LNCaP clone FGC (cell line): ENCODE measurements at places on chromosomes 2 and 18.

DNA sequence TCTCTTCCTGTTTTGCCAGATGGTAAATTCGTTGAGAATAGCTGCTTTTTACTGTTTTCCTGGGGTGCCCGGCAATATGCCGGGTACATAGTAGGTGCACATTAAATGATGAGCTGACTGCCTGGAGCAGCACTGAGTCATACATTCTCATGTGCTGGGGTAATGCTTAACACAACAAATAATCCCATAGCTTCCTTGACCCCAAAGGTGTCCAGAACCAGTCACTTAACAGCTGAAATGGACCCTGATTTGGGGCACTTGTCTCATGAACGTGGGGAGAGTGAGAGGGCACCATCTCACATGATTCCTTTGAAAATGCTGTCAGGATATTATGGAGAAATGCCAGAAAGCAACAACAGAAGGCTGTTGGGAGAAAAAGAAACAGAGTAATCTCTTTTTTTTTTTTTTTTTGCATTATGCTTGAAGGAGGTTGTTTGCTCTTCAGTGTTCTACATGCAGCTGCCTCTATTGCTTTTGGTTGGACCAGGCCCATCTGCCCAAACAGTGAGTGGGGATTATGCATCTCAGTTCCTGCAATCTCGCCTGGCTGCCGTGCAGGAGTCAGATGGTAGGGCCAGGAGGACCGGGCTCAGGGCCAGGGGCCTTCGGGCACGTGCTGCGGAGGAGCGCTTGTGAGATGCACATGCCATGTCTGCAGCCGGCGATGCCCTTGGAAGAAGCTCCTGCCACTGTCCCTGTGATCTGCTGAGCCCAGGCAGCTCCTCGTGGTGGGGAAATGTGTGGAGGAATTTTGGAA lies 162.1 kb downstream of the SH3RF3 start:
- no peak for DNase-seq

DNA sequence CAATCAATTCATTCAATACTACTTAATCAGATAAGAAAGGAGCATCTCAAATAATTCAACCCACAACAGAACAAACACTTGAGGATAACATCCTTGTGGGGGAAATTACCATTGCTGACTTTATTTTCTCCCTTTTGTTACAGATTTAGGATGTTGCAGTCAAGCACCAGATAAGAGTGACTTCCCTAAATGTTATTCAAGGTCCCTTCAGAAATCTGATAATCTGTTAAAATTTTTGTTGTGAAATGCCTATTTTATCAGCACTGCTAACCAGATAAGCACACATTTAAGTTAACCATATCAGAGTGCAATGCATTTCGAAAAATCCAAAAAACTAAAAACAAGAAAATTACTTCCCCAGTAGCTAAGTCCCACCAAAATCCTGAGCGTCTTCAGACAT lies 33.5 kb downstream of the SUMO1 start:
- no peak for DNase-seq

DNA sequence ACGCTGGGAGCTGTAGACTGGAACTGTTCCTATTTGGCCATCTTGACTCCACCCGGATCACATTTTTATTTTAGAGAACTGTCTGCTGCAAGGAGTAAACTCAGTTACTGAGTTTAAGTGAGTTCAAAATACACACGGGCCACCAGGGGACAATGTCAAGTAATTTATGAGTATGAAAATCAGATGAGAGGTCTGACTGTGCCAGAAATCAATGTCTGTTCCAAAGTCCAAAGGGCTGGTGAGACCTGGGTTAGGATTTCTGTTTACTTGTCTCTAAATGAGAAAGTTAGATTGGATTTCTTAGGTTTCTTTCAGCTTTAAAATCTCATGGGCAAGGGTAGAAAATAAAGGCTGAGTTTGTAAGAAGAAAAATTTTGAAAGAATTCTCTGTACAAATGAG lies 465.8 kb upstream of the MEIS1 start:
- DNase-seq: no peak

GRCh38 chr2:65319072-65319673 lies 91.5 kb downstream of the ACTR2 start:
- DNase-seq: no peak

GRCh38 chr2:6676776-6677175 lies 188.9 kb downstream of the CMPK2 start:
- DNase-seq: no peak

DNA sequence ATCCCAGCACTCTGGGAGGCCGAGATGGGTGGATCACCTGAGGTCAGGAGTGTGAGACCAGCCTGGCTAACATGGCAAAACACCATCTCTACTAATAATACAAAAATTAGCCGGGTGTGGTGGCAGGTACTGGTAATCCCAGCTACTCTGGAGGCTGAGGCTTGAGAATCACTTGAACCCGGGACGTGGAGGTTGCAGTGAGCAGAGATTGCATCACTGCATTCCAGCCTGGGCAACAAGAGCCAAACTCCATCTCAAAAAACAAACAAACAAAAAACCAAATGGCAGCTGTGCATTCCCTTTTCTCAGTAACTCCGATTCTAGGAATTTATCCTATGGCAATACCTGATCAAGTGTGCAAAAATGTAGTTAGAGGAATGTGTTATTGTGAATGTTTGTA lies 4.7 kb upstream of the GRHL1 start:
- DNase-seq: no peak

DNA sequence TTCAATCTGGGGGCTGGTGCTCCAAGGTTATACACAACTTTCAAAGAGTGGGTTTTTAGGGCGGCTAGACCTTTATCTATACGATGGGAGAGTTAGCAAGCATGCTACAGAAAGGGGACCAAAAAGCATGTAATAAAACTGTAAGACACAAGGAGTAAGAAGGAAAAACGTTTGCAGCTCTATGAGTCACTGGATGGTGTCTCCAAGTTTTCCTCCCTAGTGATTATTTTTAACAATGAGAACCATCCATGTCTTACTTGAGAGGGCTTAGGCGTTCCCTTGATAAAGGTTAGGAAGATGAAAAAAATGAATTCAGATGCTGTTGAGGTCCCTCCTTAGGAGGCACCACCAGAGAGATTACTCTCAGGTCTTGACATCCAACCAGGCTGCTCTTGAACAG lies 75.9 kb downstream of the HRH4 start:
- DNase-seq: no peak

DNA sequence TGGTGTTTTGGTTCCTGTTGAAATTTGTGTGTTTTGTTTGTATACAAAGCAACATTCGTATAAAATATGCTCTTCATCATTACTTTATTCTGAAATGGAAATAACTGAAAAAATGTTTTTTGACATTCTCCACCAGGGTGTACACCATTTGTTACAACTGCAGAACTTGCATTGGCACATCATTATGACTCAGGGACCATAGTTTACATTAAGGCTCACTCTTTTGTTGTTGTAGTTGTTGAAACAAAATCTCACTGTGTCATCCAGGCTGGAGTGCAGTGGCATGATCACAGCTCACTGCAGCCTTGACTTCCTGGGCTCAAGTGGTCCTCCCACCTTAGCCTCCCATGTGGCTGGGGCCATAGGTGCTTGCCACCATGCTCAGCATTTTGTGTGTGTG lies 676.6 kb downstream of the TDRD15 start:
- no peak for DNase-seq

DNA sequence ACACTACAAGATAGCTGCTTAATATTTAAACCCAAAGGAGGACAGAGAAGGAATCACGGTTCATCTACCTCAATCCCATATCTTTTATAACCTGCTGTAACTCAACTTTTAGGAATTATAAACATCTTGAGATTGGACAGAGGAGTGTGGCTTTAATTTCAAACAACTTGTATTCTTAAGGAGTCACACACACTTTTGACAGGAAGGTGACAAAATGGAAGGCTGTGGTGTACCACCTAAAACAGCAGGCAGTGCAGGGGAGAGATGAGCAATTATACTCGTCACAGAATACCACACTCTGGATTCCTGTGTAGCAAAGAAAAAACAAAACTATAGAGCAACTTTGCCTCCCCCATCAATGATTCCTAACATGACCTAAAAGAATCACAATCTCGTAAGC lies 194.8 kb downstream of the ZEB2 start:
- DNase-seq: no peak

- no peak for DNase-seq
Observed at GRCh38 chr2:10346929-10347561, 44.3 kb downstream of the HPCAL1 start.

- peak; percentile 52 for DNase-seq
Observed at GRCh38 chr18:62071071-62071470, 115.8 kb downstream of the PIGN start.

DNA sequence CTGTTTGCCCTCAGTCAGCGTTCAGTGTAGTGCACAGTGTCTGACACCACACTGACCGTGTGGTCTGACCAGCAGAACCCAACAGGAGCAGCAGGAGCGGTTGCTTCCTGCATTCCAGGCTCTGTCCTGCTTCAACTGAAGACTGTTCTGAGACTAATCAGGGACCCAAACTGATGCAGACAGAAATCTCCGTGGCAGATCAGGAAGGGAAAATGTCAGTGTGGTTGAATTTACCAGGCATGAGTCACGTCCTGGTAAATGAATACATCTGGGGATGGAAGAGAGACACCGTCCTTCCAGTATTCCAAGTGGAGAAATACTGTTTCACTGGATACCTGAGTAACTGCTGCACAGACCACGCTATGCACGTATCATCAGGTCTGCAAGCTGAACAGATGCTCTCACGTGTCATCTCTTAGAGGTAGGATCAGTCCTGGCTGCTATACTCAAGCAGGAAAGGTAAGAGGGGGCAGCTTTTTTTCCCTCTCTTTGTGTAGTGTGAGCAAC lies 223.6 kb upstream of the EPAS1 start:
- no peak for DNase-seq

DNA sequence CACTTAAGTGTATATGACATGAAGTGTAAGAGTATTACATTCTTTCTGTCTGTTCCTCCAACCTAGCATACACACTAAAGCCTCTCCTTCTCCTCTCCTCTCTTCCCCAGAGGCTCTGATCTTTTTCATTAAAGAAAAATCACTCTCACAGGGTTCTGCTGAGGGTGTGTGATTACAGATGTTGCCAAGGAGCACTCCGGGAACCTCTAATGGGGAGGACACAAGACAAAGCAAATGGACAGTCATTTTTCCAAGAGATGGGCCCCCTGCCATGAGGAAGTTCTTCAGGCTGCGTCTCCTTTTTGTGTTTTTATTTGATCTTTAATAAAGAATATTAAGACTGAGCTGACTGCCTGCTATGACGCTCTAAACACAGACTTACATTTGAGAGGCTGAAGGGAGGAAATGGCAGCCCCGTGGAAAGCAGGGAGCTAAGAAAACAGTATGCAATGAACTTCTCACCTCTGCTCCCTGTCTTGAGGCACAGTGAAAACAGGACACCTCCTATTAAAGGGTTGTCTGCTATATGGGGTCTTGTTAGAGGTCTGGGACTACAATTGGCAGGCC lies 578.1 kb downstream of the PIK3C3 start:
- DNase-seq: peak; percentile 34

DNA sequence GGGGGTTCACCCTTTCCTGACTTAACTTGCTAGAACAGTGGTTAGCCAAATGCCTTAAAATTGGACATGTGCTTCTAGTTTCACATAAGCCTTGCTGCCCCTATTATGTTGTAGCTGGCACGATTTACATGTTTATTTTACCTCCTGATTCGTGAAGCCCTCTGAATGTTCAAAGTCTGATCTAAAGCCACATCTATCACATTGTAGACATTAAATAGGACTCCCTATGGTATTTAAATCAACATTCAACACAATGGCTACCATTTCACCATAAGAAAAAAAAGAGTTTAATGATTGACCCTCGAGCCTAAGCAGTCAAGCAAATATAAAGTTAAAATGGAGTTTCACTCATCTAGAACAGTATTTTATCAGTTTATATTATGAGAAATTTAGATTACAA lies 151.5 kb downstream of the GULP1 start:
- DNase-seq: no peak

GRCh38 chr18:2164644-2165550 lies 406.4 kb downstream of the METTL4 start:
- DNase-seq: no peak

DNA sequence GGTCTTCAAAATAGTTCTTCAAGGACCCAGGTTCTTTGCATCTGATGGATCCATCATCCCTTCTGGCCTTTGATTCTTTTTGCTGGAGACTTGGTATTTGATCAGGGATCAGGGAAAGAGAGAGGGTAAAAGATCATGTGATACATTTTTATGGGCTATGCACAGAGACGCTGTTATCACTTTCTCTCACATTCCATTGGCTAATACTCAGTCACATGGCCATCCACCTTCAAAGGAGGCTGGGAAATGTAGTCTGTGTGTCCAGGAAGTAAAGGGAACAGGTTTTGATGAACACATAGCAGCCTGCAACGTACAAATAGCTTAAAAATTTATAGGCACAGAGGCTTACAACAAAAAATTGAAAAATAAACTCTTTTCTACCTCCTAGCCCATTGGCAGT lies 629.6 kb upstream of the FANCL start:
- DNase-seq: no peak

DNA sequence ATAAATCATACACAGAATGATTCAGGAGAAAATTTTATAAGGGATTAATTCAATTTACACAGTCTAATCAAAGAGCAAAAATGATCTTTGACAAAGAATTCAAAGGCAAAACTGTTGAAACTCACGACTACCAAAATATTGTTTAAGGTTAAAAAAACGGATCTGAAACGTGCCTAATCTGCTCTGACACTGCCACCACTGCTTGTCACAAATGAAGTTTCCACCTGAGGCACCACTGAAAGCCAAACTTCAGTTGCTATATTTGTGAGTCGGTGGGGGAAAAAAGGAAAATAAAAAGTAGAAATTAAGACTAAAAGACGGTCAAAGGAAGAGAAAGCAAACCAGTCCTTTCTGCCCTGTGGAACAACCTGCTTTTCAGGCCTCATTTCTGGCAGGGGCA lies 140.6 kb upstream of the DNMT3A start:
- no peak for DNase-seq

DNA sequence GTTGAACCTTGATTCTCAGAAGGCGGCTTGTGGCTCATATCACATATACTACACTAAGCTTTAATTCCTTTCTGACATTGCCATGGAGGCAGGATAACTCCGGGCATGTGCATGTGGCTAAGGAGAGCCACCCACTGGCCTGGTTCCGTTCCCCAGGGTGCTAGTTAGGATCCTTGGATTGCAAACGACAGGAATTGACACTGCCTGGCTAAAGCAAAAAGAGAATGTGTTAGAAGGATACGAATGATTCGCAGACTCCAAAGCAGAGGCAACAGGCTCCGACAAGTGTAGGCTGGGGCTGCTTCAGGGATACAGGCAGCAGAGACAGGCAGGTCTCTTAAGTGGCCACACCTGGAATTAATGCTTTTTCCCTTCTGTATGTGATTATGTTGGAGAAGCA lies 71.4 kb upstream of the LYPD6B start:
- DNase-seq: no peak

- DNase-seq: no peak
Observed at GRCh38 chr2:145323512-145323911, 803.6 kb upstream of the ZEB2 start.

DNA sequence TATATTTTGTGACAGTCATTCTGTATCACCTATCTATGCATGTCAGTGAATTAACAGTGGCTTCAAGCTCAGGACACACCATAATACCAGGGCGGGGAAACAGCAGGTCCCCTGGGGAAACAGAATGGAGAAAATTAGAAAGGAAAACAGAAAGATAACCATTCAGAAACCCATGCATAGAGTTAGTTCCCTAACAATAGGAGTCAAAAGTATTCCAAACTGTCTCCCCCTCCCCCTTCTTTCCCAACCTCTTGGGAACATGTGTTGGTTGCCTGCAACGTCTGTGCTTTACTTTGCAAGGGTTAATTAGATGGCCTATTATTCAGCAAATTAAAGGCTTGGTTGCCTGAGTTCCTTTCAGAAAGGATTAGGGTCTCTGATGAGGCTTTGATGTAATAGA lies 176.4 kb downstream of the MYO3B start:
- DNase-seq: no peak
